Heart left ventricle (tissue), 16 donors: ENCODE measurements at places on chromosomes 2 and 18. TPM values are rescaled to one million over a fixed set of nuclear protein-coding genes. Genes with fewer than 3 reads are reported as not detected.

DNA sequence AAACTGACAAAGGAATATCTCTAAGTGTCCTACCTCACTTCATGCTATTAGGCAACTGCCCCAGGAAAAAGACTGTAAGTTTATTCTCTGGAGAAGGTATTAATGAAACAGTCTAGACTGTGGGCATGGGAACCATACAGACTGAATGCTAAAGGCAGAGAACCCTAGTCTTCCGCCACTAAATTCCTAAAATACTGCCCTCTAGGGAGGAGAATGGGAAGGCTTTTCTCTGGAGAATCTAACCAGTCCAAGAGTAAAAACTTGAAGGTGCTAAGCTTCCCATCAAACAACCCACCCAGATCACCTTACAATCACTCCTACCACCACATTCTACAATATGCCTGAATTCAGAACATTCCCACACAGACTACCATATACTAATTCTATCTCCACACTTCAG lies 3.4 kb downstream of the SRBD1 start:
- no peak for DNase-seq

DNA sequence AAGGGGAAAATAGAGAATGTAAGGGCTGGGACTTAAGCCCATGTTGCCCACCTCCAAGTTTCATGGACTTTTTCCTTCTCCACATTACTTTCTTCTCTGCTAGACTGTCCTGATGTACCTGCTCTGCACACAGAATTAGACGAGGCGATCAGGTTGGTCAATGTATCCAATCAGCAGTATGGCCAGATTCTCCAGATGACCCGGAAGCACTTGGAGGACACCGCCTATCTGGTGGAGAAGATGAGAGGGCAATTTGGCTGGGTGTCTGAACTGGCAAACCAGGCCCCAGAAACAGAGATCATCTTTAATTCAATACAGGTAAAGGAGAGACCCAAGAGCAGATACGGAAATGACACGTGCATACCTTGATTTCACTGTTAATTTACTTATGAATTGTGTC lies 16.2 kb upstream of the TYMS start:
- DNase-seq = no peak

DNA sequence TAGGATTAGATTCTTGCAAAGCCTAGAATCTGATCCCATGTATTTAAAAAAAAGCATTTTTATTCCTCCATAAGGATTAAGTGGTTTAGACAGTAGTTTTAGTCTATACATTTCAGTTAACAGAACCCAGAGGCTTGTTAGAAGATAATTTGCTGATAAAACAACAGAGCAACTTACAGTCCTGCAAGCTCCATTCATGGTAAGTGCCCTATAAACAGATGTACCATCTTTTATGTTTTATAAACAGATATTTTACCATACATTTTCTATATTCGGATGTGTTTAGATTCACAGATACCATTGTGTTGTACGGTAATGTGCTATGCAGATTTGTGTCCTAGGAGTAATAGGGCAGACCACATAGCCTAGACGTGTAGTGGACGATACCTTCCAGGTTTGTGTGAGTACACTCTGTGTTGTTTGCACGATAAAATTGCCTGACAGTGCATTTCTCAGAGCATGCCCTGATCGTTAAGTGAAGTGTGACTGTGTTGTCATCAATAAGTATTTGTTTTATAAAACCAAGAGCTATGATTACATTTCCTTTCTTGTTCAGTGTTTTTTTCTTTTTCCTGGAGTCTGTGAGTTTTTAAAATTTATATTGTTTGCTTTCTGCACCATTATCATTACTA lies 54.2 kb downstream of the CERS6 start:
- no peak for DNase-seq

- DNase-seq = no peak
Measured at GRCh38 chr2:157996799-157997198, 104.9 kb upstream of the UPP2 start.

DNA sequence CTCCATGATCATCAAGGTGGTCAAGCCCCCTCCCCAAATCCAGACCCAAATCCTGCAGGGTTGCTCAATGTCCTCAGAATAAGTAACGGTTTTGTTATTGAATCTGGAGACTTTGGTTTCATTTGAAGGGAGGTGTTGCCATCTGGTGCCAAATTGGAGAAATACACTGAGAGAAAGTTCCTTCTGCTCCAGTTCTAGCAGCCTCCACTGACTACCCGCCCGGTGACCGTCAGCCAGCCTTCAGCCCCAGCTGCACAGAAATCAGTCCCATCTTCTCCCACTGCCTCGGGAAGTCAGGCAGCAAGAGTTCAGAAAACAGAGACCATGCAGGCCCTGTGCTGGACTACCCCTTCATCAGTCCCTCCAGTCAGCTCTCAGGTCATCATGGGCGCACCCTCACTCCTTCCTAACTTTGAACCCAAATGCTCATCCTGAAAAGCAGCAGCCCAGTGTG lies 38.7 kb downstream of the PKDCC start:
- DNase-seq = peak; percentile 35

GRCh38 chr18:79819968-79820351 lies 22.2 kb downstream of the KCNG2 start:
- no peak for DNase-seq

- no peak for DNase-seq
Measured at GRCh38 chr18:78448106-78448505, 531.5 kb upstream of the SALL3 start.

DNA sequence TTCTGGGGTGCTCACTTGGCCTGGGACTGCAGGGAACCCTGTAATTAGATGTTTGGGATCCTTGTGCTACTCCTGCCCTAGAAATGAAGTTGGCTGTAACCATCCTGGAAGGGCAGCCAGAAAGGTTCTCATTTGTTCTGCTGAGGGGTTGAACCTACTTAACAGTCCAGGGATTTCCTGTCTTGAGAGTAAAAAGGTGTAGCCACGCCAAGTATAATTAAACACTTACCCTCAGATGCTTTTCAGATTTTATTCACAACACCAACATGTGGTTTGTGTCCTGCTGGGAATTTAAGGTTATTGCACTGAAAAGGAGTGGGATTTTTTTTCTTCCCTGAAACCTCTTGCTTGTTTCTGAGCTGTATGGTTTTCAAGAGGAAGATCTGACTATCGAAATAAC lies 222.4 kb upstream of the APCDD1 start:
- DNase-seq = no peak

GRCh38 chr2:26668856-26669750 lies 23.4 kb upstream of the KCNK3 start:
- no peak for DNase-seq

GRCh38 chr2:67399831-67400489 lies 2.8 kb downstream of the ETAA1 start:
- no peak for DNase-seq

DNA sequence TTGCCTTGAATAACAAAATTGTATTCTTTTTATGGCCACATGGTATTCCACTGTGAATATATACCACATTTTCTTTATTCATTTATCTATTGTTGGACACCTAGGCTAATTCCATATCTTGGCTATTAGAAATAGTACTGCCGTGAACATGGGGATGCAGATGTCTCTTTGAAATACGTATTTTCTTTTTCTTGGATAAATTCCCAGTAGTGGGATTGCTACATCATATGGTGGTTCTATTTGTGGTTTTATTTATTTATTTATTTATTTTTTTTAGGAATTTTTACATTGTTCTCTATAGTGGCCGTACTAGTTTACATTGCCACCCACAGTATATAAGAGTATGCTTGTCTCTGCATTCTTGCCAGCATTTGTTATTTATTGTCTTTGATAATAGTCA lies 679.8 kb upstream of the NRXN1 start:
- DNase-seq = no peak

- no peak for DNase-seq
Measured at GRCh38 chr2:16136461-16137035, 196.2 kb downstream of the MYCN start.

GRCh38 chr2:23521060-23521459 lies 136.1 kb downstream of the KLHL29 start:
- no peak for DNase-seq

DNA sequence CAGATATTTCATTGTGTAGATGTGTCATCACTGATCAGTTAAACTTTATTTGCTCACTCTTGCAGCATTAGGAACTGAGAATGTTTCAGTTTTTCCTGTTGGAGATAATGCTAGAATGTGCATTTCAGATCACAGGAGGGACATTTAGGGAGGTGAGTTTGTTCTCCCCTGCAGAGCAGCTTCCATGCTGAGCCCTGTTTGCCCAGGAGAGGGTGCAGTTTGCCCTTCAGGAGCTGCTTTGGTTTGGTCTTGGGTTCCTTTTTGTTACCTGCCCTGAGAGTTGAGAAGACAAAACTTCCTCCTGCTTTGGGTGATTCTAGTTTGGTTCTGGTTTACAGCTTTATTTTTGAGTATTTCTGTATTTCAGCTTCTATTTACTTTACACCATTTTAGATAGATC lies 49.9 kb downstream of the DGKD start:
- no peak for DNase-seq

- no peak for DNase-seq
Measured at GRCh38 chr2:113878743-113879142, 11.1 kb upstream of the ACTR3 start.

GRCh38 chr18:45370255-45371010 lies 244.8 kb upstream of the SLC14A2 start:
- DNase-seq = peak; percentile 35

DNA sequence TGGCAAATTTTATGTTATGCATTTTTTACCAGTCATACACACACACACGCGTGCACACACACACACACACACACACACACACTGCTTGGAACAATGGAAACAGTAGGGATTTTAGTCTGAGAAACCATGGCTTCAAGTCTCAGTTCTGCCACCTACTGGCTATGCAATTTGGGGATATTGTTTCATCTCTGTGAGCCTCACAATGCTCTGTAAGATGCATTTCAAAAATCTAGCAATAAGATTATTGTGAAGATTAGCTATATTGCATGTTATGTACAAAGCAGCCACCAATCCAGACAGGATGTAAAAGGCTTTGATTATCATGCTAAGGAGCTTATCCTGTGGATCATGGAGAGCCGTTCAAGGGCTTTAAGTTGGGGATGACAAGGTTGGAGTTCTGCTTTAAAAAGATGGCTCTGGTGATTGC lies 401.4 kb downstream of the NBAS start:
- DNase-seq = no peak

- DNase-seq = no peak
Measured at GRCh38 chr18:23964282-23965238, 50.0 kb upstream of the TTC39C start.

Gene TNFRSF11A
- polyA plus RNA-seq = 0.23 TPM

Gene FOXI3
- polyA plus RNA-seq = not detected

Gene CYP26B1
- polyA plus RNA-seq = 0.76 TPM

Gene M1AP
- 0.08 TPM for polyA plus RNA-seq

Gene PPP1R1C
- 18.7 TPM for polyA plus RNA-seq

Gene GPR35
- polyA plus RNA-seq = 1.1 TPM
